ENCODE measurements at places on chromosomes 6 and 20. TPM values are rescaled to one million over a fixed set of nuclear protein-coding genes. Genes with fewer than 3 reads are reported as not detected.
A peak's percentile ranks its signal among the peaks of the same experiment; 100 is the strongest.

DNA sequence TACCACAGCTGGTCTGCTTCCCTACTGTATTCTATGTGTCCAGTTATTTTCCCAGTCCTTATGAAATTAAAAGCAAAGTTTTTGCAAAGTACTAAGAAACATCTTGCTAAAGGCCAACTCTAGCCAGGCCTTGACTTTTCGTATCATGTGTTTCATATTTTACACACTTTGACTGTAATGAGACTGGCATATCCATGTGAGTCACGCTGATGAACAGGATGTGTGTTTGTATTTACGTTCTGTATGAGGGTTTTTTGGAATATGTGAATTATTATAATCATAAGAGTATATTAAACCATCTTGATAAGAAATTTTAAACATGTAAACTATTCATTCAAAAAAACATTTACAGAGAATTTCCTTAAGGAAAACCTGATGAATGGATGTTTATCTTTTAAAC, 59.7 kb downstream of the EYA4 start:
- DNase-seq: no peak
- no peak overlapping the region for H3K27ac ChIP-seq
- no peaks in the 10 kb centered on the region for H3K36me3 ChIP-seq
- H3K4me3 ChIP-seq: no peak overlapping the region
- no peaks in the 10 kb centered on the region for H3K4me1 ChIP-seq

GRCh38 chr6:167538746-167539145, 213.9 kb downstream of the TTLL2 start:
- no peak overlapping the region for H3K27ac ChIP-seq
- no peaks in the 10 kb centered on the region for H3K27me3 ChIP-seq
- H3K4me3 ChIP-seq: no peak overlapping the region
- no peak for DNase-seq
- H3K36me3 ChIP-seq: no peaks in the 10 kb centered on the region
- H3K4me1 ChIP-seq: no peaks in the 10 kb centered on the region

DNA sequence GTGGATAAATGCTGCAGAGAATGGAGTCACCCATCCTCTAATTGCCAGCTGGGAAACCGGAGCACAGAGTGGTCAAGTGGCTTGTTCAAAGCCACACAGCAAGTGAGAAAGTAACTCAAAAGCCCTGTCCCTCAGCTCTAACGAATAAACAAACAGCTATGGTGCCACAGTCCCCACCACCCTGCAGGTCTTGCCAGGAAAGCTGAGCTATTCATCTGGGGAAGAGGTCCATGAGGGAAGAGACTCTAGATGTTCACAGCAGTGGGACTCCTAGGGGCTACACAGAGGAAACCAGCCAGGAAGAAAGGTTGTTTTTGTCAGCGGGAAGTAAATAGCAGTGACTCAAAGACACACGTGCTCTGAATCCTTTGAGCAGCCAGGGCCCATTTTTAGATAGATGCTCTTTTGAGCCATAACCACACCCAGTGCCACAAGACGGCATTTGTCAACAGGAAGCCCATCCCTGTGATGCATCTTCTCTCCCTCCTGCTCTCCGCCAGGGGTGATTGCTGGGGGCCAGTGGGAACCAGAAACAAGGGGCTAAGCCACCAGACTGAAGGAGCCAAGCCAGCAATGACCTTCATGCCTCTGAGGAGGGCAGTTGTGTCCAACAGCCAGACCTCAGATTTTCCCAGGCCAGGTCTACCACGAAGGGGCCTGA, 32.4 kb upstream of the TCP11 start:
- no peak overlapping the region for H3K27ac ChIP-seq
- H3K27me3 ChIP-seq: peaks cover 30% of the 10 kb centered on the region
- no peaks in the 10 kb centered on the region for H3K36me3 ChIP-seq
- no peaks in the 10 kb centered on the region for H3K4me1 ChIP-seq
- no peak for DNase-seq

DNA sequence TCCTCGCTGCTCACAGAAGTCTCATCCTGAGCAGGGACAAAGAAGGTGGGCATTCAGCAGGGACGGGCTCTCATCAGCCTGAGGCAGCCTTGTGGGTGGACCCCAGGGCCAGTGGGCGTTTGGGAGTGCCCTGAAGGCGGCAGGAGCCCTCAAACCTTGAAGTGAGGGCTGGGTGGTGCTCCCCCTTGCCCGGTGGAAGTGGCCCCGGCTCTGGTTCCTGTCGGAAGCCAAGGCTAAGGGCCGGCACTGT, 110.5 kb downstream of the NOL4L start:
- no peaks in the 10 kb centered on the region for H3K27me3 ChIP-seq
- no peak for DNase-seq
- peak overlapping the region; percentile 43 for H3K4me3 ChIP-seq
- H3K4me1 ChIP-seq: peaks cover 45% of the 10 kb centered on the region
- peaks cover 49% of the 10 kb centered on the region for H3K36me3 ChIP-seq

DNA sequence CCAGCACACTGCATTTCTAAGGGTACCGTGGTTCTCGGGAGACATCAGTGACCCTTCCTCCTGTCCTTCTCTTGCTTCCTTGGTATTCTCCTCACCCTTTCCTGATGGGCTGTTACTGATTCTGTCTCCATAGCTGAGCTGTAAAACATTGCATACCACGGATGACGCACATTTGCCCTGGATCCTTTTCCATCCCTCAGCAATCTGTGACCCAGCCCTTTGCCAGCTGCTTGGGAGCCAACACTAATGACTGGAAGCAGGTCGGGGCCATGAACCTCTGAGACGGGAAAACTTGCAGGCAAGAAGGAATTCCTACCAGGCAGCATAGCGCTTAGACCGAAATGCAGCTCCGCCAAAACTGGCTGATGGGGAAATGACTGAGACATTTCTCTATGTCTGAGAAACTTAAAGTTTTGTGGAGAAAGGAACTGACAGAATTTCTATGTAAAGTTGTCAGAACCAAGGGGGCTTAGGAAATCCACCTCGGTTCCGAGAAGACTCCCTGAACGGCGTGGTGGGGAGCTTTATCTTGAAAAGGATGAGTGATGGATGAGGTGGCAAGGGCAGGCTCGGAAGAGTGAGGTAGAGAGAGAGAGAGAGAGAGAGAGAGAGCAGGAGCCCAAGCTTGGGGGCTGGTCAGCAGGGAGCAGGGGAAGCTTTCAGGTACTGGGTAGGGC, 19.2 kb downstream of the TUBB2B start:
- no peak overlapping the region for H3K4me3 ChIP-seq
- no peaks in the 10 kb centered on the region for H3K27me3 ChIP-seq
- no peaks in the 10 kb centered on the region for H3K36me3 ChIP-seq

GRCh38 chr6:28537509-28538140, 11.9 kb downstream of the GPX5 start:
- no peak overlapping the region for H3K4me3 ChIP-seq
- H3K36me3 ChIP-seq: no peaks in the 10 kb centered on the region
- H3K27me3 ChIP-seq: no peaks in the 10 kb centered on the region
- DNase-seq: no peak
- H3K27ac ChIP-seq: no peak overlapping the region

Gene CENPQ
- polyA plus RNA-seq: 17.4 TPM

Gene TFB1M
- 36.6 TPM for polyA plus RNA-seq

Gene SEMG2
- not detected for polyA plus RNA-seq

Gene SYCP2L
- 25.0 TPM for polyA plus RNA-seq

Measured in K562 (cell line).